ENCODE measurements at places on chromosomes 2 and 18. TPM values are rescaled to one million over a fixed set of nuclear protein-coding genes. Genes with fewer than 3 reads are reported as not detected.

DNA sequence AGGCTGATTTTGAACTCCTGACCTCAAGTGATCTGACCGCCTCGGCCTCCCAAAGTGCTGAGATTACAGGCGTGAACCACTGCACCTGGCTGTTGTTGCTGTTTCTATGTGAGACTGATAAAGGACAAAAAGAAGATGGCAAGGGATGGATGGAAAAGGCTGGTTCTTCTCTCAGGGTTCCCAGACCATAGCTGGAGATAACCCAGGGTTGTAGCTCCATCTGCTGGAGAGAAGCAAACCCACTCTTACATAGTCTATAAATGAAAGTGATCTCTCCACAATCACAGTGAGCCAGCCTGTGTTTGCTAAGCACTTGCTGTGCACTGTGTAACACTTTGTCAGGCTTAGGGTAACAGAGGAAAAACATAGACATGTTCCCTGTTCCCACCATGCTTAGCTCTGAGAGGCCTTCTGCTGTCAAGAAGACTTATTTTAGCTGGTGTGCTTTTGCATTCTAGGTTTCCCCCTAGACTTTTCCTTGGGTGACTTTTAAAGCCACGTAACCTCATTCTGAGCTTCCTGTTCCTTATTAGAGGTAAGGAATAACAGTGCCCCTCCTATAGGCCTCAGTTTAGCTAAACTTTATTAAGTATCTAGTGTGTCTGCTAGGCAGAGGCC lies 49.7 kb downstream of the LIMS1 start:
- no peak for DNase-seq

GRCh38 chr2:96800061-96801004 lies 15.7 kb upstream of the CNNM3 start:
- DNase-seq = no peak

DNA sequence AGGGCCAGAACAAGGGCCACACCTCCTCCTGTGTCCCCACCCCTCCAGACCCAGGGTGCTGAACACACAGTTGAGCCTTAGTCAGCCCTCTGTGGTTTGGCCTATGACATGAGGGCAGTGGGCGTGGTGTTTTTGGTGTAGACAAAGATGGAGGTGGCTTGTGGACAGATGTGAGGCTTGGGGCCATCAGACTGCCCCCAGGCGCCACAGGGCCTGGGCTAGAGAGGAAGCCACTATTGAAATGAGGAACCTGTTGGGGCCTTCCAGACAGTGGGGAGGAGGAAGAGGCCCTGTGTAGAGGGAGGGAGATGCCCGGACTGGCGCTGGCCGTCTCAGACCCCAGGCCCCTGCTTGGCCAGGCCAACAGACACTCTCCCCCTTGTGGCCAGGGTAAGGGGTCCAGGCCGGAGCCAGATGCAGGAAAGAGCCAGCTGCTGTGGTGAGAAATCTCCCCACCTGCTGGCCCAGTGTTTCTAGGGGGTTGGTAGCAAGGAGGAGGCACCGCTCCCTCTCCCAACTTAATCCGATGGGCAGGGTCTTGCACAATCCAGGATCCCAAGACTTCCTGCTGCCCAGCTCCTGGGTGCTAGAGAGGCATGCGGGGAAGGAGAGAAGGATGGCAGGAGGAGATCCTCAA lies 53.8 kb downstream of the SMAD7 start:
- DNase-seq = peak; percentile 28

- DNase-seq = no peak
Observed at GRCh38 chr2:9762941-9763340, 80.3 kb upstream of the TAF1B start.

DNA sequence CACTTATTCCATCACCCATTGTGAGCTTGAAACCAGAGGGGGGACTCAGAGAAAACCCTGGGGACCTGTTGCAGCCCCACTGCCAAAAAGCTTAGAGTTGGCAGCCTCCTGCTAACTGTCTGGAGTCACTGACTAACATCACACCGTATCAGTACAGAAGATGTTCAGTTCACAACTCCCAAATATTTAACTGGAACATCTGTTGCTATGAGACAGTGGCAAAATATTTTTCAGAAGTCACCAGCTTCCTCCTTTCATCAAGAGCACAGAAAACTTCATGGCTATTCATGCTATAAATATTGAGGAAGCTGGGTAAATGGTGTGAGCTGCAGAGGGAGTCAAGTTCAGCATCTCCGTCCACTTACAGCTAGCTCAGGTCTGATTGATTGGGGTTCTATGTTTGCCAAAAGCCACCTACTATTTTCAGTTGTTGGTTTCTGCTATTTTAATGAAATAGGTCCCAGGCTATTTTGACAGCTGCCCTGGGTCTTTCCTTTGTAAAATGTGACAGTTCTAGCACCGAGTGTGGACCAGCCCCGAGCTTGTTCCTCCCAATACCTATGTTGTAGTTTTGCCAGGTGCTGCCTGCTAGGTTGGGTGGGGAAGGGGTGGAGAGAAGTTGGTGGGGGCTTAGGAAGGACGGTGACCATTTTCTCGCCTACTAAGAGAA lies 9.8 kb downstream of the TUBB6 start:
- DNase-seq = no peak

DNA sequence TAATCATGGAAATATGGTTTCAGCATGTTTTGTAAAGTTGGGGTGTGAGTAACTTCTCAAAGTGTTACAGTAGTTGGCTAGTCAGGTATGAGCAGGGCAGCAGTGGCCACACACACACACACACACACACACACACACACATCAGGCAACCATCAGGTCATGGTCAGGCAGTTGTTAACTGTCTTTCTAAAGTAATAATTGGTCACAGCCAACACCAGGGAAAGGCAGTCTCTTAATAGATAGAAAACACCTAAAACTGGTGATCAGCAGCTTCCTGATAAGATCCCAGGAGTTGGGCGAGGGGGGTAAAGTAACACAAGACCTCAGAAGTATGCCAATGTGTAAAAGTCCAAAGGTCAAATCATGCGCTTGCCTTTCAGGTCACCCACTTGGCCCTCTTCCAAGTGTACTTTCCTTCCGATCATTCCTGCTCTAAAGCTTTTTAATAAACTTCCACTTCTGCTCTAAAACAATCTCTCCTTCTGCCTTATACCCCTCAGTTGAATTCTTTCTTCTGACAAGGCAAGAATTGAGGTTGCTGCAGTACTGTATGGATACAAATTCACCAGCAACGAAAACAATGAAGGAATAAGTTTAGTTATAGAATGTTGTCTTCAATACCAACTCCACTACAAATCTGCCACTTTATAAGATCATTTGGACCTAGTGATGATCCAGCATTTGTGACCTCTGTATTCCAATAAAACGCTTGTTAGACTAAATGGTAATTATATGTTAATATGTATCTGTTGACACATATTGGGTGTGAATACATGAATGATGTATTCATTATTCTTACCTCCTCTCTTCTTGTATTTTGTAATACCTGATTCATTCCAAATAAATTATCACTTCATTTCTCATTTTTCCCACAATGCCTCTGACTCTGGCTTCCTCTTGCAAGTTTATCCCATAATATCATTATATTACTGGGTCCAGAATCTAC lies 254.3 kb downstream of the METTL4 start:
- DNase-seq = no peak

GRCh38 chr18:63150942-63151421 lies 168.6 kb downstream of the BCL2 start:
- DNase-seq = no peak

LRATD1 gene
- not detected for total RNA-seq

CUL3 gene
- total RNA-seq = 81.5 TPM

ANKRD30BL gene
- 0.20 TPM for total RNA-seq

PTPRM gene
- total RNA-seq = 6.5 TPM
